ENCODE measurements at places on chromosomes 4 and X. TPM values are rescaled to one million over a fixed set of nuclear protein-coding genes. Genes with fewer than 3 reads are reported as not detected.

FAM9B gene
- not detected for total RNA-seq

RTL9 gene
- 0.17 TPM for total RNA-seq

ADGRG4 gene
- total RNA-seq = under 0.01 TPM

RHOH gene
- 2.5 TPM for total RNA-seq

SULT1E1 gene
- total RNA-seq = not detected

DHX15 gene
- 113 TPM for total RNA-seq

SRPK3 gene
- 2.2 TPM for total RNA-seq

DNA sequence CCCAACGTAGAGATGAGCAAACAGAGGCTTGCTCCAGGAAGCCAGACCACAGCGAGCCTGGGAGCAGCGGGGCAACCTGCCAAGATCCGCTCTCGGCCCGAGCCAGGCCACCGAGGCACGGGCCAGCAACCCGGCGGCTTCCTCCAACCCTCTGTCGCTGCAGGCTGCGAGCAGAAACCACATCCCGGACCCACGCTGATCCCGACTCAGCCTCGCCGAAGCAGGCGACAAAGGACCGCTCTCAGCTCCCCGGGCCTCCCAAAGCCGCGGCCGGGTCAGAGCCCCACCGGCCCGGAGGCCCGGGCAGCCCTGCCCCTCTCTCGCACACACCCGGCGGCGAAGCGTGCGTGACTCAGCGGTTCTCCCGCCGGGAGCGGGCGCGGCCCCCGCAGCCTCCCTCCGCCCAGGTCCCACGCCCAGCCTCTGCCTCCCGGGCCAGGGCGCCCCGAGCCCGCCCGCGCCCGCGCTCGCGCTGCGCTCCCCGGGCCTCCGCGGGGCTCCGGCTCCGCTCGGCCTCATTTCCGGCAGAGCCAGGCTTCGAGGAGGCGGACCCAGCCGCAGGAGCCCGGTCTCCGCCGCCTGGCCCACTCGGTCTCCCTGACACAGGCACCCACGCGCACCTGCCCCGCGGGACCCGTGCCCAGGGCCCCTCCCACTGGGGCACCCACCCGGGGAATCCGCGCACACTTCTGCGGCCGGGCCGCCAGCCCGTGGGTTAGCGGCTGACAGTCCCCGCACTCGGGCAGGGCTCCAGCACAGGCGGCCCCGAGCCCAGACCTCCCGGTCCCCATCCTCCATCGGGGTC, 1.7 kb downstream of the PPP2R2C start:
- DNase-seq = no peak

DNA sequence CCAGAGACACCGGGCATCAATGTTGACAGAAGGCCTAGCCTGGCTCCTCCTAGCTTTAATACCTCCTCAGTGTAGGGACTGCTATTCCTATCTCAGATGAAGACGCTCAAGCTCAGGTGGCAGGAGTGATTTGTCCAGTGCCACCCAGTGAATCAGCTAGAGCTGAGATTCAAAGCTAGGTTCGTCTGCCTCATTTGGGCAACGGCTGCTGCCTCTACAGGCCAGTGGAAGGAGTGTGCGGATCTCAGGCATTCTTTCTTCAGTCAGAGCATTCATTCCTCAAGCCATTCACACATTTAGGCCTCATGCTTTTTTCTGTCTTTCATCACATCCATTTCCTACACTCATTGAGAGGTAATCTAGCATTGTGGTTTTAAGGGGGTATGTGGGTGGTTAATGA, 7.3 kb downstream of the TSR2 start:
- no peak for DNase-seq

GRCh38 chrX:120514236-120514635, 45.1 kb upstream of the LAMP2 start:
- DNase-seq = no peak

DNA sequence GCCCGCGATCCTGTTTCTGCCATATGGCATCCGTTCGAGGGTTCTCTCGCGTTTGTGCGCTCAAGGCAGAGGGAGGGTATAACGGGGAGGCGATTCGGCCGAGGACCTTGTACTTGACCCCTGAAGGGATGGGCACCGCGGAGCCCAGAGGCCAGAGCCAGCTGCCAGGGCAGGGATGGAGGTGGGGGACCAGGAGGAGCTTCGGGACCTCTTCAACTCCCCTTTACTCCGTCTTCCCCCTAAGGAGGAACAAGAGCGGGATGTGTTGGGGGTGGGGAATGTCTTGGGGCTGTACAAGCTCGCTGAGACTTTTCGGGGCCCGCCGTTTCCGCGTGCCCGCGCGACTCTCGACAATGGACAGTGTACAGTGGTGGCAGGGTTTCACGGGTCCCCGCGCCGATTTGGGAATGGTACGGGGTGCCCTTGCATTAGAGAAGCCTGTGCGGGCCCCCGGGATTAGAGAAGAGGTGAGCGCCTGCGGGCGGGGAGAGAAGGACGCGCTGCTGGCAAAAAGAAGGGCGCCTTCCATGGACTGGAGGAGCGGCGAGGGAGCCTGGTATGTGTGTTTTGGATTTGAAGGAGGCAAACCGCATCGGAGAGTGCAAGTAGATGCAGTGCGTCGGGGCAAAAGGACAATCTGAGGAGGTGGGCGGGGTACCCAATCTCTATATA, 760 bp downstream of the UGT8 start:
- DNase-seq = no peak

GRCh38 chr4:178752954-178753525, 1310.8 kb upstream of the AGA start:
- no peak for DNase-seq

DNA sequence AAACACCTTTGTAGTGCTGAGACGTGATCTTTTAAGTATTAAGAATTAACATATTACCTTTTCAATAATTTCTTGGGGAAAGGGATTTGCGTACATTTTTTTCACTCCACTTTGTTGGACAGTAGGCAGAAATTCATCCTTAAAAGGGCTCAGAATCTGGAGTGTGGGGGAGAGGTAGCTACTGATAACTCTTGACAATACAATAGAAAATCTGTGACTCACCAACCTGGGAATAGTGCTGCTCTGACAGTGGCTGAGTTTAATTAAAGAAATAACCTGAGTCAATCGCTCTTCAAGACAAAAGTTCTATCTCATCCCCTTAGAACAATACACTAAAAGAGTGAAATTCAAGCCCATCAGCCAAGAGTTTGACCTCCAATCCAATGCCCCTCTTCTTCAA, 60.2 kb downstream of the SLC9A7 start:
- DNase-seq = no peak

GRCh38 chr4:25160714-25161592, 704 bp upstream of the SEPSECS start:
- no peak for DNase-seq

GRCh38 chr4:120316416-120316815, 249.8 kb upstream of the MAD2L1 start:
- no peak for DNase-seq

- DNase-seq = no peak
Observed at GRCh38 chrX:100356351-100356896, 53.6 kb downstream of the PCDH19 start.

DNA sequence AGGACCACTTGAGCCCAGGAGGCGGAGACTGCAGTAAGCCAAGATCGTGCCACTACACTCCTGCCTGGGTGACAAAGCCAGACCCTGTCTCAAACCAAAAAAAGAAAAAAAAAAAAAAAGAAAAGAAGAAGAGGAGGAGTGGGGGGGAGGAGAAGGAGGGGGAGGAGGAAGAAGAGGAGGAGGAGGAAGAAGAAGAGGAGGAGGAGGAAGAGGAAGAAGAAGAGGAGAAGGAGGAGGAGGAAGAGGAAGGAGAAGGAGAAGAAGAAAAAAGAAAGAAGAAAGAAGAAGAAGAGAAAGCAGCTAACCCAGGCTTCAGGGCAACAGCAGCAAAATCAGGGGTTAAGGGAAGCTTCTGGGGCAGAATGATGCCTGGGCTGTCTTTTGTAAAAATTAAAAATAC, 27.5 kb downstream of the VMA21 start:
- no peak for DNase-seq

DNA sequence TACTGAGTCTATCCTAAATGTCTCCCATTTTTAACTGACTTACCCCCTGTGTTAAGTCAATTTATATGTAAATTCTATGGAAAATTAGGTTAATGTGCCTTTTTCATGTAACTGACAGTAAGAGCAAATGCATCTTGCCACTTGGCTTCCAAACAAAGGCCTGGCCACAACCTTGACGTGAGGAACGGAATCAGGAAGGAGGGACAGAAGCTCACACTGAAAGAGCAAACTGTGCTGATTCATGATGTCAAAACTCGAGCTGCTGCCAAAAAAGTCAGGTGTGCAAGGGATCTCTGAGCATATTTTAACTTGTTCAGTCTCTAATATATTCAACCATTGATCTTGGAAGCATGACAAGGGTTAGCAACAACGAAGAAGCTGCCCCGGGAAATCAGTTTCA, 35.8 kb downstream of the GPM6A start:
- no peak for DNase-seq

GRCh38 chrX:92247076-92247475, 467.9 kb downstream of the PCDH11X start:
- DNase-seq = no peak

DNA sequence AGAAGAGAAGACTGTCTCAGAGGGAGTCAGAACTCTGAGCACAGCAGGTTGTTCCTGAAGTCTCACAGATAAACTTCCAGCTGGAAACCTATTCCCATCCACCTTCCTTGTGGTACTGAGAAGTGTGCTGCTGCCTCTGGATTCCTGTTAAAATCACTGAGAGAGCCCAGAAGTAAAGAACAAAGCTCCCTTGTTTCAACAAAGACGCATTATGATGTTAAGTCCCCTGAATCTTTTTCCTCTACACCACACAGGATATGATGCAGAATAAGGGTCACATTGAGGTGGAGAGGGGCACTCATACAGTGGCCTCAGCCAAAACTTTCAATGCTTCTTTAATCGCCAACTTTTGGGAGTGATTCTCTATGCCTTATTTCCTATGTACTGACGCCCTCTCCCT, 321.0 kb downstream of the OPHN1 start:
- no peak for DNase-seq

All from esophagus muscularis mucosa (tissue), 4 donors.